Uterus (tissue), 4 donors: ENCODE measurements at places on chromosomes 6 and 20.

DNA sequence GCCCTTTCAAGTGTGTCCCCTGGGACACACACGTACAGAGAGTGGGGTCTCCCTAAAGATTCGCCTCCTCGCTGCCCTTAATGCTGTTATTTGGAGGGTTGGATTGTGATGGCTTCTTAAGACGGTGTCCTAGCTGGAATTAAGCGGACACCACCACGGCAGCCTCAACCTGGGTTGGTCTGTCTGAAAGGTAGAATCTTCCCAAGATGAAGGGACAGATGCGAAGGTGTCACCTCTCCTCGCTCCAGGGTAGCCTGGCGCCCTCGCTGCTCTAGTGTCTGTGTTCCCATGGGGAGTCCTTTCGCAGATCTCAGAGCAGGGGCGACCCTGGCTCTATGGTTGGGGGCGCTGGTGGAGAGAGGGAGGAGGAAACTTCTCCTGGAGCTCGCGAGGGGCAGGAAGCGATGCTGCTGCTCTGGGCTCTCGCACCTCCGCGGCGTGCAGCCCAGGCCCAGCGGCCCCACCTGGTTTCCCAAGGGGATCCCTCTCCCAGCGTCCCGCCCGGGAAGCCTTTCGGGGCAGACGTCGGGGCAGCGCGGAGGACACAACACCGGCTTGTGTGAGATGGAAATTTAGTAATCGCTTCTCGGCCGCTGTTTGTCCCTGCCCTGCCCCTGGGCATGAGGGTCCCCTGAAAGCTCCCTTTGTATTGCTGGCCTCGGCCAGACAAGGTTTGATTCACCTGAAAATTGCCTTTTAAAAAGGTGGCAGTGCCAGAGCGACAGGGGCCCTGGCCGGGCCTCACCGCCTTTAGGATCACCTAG lies 1.7 kb downstream of the RSPO3 start:
- peak; percentile 31 for DNase-seq

- DNase-seq = no peak
Measured at GRCh38 chr6:137471986-137472385, 22.2 kb downstream of the OLIG3 start.

GRCh38 chr6:3776881-3777507 lies 25.5 kb upstream of the PXDC1 start:
- DNase-seq = no peak

DNA sequence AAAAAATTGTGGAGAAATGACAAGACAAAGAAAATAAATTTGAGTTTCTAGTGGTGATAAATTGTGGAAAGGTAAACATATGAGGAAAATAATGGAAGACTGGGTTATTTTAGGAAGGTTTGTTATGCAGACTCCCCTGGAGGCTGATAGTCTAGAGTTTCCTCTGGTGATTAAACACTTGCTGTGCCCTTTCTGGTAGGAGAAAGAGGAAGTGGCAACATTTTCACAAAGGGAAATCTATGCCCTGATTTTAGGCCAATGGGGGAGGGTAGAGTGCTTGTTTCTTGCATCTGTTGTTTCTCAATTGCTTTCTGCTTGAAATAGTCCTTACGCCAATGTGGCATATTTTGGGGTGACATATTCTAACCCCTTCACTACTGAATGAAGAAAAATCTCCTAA lies 129.1 kb upstream of the DOK5 start:
- no peak for DNase-seq

- no peak for DNase-seq
Measured at GRCh38 chr6:125906158-125906998, 50.2 kb upstream of the HINT3 start.

DNA sequence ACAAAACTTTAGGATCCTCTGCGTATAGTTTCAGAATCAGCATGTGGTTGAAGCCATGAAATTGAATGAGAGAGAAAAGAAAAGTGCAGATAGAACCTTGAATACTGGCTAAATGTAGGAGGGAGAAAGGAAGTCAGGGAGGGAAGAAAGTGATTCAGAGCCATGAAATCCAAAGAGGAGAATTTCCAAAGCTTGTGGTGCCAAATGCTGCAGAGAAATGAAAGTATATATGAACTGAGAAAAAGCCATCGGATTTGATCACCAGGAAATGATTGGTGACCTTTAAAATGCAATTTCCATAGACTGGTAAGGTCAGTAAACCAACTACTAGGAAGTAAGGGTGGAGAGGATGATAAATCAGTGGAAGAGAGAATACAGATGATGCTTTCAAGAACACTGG lies 142.3 kb downstream of the TFAP2A start:
- no peak for DNase-seq

GRCh38 chr20:32354592-32355416 lies 3.3 kb upstream of the ASXL1 start:
- no peak for DNase-seq

DNA sequence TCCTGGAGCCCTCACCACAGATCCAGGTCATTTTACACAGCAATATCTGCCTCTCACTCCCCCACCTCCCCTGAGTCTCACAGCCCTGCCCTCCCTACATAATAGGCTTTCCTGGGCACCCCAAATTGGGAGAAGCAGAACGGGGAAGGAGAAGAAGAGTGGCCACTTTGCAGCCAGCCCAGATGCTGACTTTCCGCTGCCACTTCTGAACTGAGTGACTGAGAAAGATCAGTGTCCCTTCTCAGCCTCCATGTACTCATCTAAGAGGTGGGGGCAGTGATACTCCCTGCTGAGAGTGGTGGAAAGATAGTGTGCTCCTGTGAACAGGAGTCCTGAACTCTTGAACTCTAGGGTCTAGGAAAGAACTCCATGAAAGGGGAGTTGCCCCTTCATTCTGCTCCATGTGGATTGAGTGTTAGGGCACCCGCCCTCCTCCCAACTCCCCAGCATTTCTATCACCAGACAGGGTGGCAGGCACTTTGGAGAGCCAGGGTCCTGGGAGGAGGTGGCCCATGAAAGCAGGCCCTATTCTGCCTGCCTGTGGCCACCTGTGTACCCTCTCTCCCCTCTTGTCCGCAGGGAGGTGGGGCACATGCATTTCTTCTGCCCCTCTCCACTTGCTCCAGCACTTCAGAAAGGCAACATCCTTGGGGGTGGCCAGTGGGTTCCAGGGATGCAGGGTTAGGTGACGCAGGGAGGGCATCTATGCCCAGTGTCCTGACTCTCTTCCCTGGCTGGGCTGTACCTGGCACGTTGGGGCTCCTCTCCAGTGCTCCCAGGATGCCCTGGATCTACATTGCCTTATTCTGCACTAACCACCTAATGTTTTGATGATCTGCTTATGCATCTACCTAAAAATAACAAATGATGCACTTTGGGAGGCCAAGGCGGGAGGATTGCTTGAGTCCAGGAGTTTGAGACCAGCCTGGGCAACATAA lies 38.3 kb upstream of the MRPS18A start:
- DNase-seq = no peak

DNA sequence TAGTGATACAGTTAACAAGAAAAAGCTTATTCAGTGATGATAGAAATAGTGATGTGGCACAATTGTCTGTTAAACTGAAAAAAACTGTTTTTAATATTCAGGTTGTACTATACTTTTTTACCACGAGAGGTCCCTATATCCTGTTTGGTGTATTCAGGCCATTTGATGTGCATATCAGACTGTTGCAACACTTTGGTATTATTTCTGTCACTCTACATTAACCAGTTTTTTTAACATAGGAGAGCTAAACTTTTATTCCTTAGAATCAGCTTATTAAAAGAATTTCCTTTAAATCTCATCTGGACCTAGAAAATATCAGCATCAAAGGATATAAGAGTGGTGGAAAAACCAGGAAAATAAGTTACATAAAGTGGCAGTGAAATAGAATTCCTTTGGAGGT lies 36.8 kb downstream of the TSPYL4 start:
- no peak for DNase-seq

GRCh38 chr6:45610832-45611231 lies 233.1 kb upstream of the SUPT3H start:
- DNase-seq = no peak

DNA sequence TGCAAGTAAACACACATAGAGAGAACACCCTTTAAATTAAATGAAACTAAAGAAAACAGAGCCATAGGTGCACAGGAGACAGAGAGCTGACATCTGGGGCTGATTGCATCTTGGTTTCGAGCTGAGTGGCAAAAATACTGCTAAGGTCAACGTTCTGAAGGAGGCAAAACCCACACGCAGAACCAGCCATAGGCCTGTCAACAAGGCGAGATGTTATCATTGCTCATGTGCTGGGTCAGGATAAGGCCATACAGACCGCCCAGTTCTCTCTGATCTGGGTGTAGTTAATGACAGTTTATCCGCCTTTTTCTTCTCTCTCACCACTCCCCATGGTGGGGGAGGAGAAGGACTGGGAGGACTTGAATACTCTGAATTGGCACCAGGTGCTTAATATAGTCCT lies 4.5 kb upstream of the FAM110A start:
- no peak for DNase-seq

GRCh38 chr6:147226163-147226724 lies 22.0 kb downstream of the STXBP5 start:
- DNase-seq = no peak

GRCh38 chr6:165580136-165580535 lies 82.9 kb downstream of the PDE10A start:
- DNase-seq = no peak

- DNase-seq = no peak
Measured at GRCh38 chr20:41935259-41935791, 317.1 kb upstream of the CHD6 start.

- DNase-seq = no peak
Measured at GRCh38 chr20:4181956-4182945, 166.9 kb upstream of the RNF24 start.

GRCh38 chr6:144659202-144660182 lies 374.4 kb downstream of the UTRN start:
- peak; percentile 51 for DNase-seq

DNA sequence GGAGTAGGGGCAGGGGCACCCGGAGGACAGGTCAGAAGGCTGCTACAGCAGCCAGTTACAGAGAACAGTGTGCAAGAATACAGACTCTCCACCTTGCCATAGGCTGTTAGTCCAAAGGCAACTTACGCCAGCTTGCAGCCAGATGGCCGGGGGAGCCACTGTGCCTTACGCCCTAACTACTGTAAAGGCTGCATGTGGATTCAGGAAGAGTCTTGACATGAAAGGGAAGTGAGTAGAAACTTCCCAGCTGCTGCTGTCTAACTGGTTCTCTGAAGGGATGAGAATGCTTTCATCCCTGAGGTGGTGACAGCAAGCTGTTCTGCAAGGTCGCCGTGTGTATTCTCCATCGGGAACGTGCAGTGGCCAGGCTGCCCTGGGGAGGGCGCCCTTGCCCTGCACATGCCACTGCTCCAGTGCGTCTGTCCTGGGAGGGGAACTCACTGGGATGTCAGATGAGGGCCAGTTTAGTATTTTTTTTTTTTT lies 46.1 kb downstream of the LYRM4 start:
- DNase-seq = peak; percentile 21

- DNase-seq = no peak
Measured at GRCh38 chr6:56043076-56043475, 167.7 kb upstream of the BMP5 start.

DNA sequence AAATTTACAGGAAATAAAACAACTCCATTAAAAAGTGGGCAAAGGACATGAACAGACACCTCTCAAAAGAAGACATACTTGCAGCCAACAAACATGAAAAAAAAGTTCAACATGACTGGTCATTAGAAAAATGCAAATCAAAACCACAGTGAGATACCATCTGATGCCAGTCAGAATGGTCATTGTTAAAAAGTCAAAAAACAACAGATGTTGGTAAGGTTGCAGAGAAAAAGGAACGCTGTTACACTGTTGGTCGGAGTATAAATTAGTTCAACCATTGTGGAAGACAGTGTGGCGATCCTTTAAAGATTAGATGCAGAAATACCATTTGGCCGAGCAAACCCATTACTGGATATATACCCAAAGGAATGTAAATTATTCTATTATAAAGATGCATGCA lies 858.0 kb upstream of the FLRT3 start:
- no peak for DNase-seq

DNA sequence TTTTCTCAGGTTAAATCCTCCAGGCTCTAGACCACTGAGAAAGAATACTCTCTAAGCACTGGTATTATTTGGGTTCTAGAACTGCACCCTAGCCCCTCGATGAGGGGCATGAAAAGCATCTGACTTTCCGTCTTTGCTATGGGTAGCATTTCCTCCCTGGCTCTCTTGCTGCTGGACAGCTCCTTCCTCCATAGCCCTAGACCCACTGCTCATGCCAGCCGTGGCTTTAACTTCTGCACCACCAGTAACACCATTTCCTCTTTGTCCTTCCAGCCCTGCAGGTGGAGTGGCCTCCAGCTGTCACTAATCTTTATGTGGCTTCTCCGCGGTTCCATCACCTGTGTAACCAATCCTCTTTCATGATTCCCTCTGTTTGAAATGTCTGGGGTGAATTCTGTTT lies 194.9 kb downstream of the SCP2D1 start:
- no peak for DNase-seq

- no peak for DNase-seq
Measured at GRCh38 chr6:106870069-106870468, 104.5 kb downstream of the CD24 start.

DNA sequence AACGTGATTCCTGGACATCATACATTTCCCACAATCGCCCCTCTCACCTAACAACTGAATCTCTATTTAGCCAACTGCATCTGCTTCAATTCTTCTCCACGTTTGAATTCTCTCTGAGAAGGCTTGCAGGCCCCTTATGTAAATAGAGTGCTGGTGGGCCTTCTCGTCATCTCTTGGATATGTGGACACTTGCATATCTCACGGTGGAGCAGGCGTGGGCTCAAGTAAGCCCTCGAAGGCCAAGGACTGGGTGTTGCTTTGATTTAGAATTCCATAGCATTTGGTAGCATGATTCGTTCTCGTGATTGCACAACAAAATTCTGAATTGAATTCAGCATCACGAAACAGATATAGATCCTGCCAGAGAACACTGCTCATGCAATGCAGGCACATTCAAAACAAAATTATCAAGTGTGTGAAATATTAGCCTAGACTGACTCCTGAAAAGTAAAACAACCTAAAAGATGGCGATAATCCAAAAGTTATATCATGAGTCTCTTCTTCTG lies 613.6 kb downstream of the TFAP2A start:
- no peak for DNase-seq

GRCh38 chr6:21769405-21769861 lies 175.9 kb downstream of the SOX4 start:
- DNase-seq = peak; percentile 40

- DNase-seq = no peak
Measured at GRCh38 chr6:53048431-53049195, 16.6 kb upstream of the FBXO9 start.

DNA sequence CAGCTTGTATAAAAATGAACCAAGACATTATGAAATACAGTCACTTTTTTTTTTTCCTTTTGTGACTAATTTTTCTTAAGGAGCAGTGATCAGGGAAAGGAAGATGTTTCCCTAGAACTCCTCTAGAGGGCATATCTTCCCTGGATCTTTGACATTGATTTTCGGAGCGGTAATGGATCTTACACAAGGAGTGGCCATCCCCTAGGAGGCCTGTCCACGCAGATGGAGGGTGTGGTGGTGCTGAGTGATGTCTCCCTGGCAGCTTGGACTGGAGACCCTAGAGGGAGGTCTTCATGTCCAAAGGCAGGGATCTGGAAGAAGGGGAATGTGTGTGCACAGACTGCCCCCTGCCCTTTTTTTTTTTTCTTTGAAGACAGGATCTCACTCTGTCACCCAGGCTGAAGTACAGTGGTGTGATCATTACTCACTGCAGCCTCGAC lies 7.0 kb upstream of the KIFC1 start:
- no peak for DNase-seq

GRCh38 chr20:53712212-53712977 lies 118.8 kb upstream of the ZNF217 start:
- no peak for DNase-seq
